CD4-positive, CD25-positive, alpha-beta regulatory T cell (primary cell): ENCODE measurements at places on chromosomes 12 and 14.
A peak's percentile ranks its signal among the peaks of the same experiment; 100 is the strongest.

DNA sequence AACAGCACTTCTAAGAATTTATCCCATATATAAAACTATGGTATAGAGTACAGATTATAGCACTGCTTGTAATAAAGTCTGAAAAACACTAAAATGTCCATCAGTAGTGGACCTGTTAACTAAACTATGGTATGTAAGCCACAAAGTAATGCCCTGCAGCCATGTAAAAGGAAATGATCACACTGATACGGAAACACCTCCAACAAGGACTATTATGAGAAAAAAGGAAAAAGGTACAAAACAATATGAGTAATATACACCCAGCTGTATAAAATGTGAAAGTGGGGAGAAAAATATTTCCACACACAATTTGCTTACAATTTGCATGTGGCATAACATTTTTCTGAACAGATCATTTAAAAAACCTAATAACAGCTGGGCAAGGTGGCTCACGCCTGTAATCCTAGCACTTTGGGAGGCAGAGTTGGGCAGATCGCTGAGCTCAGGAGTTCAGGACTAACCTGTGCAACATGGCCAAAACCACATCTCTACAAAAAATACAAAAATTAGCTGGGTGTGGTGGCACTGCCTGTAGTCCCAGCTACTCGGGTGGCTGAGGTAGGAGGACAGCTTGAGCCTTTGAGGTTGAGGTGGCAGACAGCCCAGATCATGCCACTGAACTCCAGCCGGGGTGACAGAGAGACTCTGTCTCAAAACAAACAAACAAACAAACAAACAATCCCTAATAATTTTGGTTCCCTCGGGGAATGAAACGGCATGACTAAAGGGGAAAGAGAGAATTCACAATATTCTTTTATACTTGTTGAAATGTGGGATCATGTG is 250.5 kb downstream of the MED13L start:
- no peak for DNase-seq

DNA sequence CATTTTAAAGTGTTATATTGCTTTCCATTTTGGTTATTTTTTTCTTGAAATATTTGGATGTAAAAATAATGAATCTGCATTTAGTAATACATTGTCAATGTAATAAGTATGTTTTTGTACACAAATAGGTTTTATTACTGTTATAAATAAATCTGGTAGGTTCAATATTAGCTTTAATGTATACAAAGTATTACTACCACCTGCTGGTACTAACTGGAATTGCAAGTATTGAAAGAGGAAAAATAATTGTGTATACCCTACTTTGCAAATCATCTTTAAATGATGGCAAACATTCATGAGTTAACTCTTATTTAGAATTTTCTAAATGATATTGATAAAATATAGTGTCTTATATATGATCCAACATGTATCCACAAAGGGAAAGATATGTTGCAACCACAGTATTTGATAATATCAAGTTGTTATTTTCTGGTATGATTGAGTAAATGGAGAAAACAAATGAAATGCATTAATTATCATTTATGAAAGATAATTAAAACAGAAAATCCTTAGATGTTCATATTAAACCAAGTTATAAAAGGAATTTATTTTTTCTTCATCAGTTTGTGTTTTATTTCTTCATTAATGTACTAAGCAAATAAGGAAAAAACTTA is 3.2 kb downstream of the OR4K2 start:
- DNase-seq: no peak

GRCh38 chr12:125330645-125331341 is 265.6 kb downstream of the AACS start:
- DNase-seq: no peak

DNA sequence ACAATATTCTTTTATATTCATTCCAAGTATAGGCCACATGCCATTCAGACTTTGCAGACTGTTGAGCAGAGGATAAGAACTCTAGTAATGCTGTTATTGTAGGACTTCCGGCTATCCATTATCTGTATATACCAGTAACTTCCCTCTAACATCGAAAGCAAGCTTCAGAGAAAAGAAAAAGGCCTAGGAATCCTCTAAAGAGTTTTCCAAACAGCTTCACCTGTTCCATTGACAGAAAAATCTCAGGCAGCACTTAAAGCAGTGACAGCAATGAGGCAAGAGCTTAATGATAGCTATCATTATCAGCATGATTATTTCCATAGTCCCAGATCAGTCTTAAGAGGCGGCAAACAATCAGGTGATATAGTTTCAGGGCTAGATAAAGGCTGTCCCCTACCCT is 1.8 kb downstream of the CPNE8 start:
- no peak for DNase-seq

DNA sequence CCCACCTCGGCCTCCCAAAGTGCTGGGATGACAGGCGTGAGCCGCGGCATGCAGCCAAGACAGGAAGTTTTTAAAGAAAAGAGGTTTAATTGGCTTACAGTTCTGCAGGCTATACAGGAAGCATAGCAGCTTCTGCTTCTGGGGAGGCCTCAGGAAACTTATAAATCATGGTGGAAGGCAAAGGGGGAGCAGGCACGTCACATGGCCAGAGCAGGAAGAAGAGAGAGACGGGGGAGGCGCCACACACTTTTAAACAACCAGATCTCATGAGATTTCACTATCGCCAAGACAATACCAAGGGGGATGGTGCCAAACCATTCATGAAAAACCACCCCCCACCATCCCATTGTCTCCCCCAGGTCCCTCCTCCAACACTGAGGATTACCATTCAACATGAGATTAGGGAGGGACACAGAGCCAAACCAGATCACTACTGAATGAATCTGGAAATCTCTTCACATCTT is 14.1 kb downstream of the CCDC63 start:
- no peak for DNase-seq

GRCh38 chr12:122412851-122413433 is 9.5 kb downstream of the CLIP1 start:
- peak; percentile 45 for DNase-seq

GRCh38 chr12:129861951-129862350 is 41.9 kb downstream of the TMEM132D start:
- DNase-seq: no peak

DNA sequence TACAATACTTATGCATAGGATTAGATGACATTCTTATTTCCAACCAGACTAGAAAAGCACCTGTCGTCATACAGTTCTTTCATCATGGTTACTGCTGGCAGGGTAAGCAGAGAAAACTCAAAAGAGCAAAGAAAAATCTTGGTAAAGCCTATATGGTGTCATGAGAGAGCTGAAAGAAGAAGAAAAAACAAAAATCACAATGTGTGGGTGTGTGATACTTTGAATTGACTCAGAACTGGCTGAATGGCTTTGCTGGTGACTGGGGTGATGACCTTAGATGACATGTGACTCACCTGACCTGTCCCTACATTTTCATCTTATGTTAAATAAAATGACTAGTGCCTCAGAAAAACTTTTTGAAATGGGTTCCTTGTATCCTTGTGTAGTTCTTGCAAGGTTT is 278.1 kb upstream of the LMO3 start:
- no peak for DNase-seq

- DNase-seq: no peak
Observed at GRCh38 chr12:5375547-5376295, 56.2 kb upstream of the NTF3 start.

DNA sequence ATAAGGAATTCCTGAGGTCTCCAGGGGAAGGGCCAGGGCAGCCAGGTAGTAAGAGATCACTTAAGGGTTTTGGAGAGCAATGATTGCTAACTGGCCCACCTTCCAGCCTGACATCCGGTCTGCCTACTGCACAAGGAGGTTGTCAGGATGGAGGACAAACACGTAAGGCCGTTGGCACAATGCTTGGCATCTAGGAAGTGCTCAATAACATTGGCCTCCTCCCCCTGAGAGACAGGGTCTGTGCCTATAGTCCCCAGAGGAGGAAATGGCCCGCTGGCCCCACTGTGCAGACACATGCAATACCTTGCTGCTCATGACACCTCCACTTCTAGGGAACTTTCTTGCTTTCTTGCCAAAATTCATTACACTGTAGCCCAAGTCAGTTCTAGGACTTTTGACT is 73.2 kb downstream of the NTF3 start:
- no peak for DNase-seq

DNA sequence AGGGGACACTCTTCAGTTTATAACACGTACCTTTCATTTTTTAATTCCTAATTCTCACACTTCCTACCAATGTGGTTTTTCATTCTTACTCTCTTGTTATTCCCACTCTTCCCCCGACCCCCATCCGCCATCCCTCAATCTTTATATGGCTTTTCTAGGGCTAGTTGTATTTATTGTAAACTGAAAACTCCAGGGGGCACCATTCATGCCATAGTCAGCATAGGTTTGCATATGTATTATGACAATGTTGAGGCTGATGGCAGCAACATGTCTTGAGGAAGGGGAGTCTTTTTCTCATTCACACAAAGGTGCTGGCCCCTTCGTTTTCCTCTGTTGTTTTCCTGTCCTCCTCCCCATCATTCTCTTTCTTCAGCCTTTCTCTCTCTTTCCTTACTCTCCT is 27.7 kb upstream of the LTA4H start:
- peak; percentile 29 for DNase-seq

GRCh38 chr14:74697011-74697410 is 15.9 kb downstream of the AREL1 start:
- no peak for DNase-seq

DNA sequence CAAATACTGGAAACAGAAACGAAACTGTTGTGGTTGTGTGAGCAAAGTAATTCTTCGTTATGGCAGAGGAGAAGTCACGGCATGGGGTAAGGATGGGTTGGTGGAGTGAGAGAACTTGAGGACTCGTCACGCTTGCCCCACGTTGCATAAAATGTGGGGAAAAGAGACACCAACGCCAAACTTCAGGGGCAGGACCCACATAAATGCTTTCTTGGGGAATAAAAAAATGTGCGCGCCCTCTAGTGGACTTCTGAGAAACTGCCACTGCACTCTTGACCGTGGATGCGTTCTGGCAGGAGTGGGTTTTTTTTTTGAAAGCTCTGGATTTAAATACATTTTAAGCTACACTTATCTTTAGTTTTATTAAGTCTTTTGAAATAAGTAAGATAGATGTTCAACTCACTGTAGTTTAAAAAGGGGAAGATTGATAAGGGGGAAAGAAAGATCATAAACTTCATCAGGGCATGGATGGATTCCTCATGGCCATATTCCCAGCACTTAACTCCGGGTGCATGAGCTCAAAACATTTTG is 4.1 kb upstream of the IGF1 start:
- DNase-seq: peak; percentile 13

- no peak for DNase-seq
Observed at GRCh38 chr12:558580-558979, 98.8 kb downstream of the B4GALNT3 start.

- DNase-seq: no peak
Observed at GRCh38 chr12:55718624-55719275, 1.4 kb upstream of the RDH5 start.

- DNase-seq: no peak
Observed at GRCh38 chr12:52130711-52131110, 51.2 kb downstream of the SMIM41 start.
